ENCODE measurements at places on chromosomes 6 and 20.
A peak's percentile ranks its signal among the peaks of the same experiment; 100 is the strongest.

GRCh38 chr20:58056021-58056591 lies 172.3 kb downstream of the ANKRD60 start:
- no peak for DNase-seq

DNA sequence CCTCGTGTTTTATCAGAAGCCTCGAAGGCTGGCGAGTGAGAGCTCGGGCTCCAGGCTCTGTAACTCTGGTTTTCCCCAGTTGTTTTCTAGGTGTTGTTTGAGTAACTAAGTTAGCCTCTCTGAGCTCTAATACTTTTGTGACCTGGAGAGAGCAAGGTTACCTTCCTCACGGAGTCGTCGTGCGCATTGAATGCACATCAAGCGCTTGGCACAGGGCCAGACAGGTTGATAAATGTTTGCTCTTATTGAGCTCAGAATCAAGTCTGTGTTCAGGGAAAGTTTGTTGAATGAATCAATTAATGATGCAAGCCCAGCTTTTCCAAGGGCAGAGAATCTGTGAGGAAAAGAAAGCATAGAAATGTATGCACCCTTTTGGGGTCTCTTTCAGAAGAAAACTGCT lies 33.5 kb downstream of the EDN3 start:
- DNase-seq: no peak

DNA sequence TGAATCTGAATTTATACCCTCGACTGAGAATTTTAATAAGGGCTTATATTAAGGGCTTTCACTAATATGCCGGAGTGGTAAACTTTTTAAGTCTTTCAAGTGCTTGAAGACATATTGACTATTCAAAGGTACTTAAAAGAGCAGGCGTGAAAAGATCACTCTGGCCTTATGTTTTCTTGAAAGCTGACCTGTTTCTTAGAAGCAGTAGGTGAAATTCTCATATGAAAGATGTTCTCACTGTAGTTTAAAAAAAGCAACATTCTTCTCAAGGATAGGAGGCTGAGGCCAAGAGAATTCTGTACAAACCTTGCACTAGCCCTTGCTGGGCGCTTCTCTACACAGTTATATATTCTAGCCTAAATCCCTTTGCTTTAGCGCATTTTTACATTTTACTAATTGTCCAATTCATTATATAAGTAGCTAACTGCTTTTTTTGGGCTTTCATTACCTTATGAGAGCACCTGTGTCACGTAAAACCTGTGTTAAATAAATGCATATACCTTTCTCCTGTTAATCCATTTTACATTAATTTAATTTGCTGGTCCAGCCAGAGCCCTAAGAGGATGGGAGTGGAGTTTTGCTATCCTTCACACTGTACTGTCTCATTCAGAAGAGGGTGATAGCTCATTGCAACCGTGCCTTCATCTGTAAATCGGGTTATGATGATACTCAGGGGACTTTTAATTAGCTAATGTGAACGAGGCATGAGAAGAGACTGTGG lies 59.6 kb upstream of the HFE start:
- no peak for DNase-seq

GRCh38 chr20:45445805-45446562 lies 23.6 kb upstream of the WFDC2 start:
- DNase-seq: peak; percentile 66

DNA sequence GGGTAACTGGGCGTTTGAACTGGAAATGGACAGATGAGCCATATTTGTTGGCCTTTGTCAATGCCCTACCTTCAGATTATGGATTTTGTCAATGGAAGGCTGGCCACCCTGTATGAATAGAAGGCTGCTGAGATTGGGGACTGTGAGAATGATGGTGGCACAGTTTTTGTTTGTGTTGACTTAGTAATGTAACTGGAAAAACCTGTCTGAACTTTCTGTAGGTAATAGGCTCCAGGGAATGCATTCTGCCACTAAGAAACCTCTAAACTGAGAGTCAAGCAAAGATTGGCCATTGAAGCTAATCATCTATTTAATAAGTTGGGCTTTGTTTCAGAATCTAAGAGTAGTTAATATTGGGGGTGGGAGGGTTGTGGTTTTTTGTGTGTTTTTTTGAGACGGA lies 97.5 kb downstream of the FOXO3 start:
- DNase-seq: no peak

- no peak for DNase-seq
Observed at GRCh38 chr6:8014947-8015346, 49.2 kb downstream of the BLOC1S5 start.

- no peak for DNase-seq
Observed at GRCh38 chr6:124917769-124918168, 44.5 kb upstream of the RNF217 start.

GRCh38 chr6:10099529-10100140 lies 315.2 kb downstream of the TFAP2A start:
- DNase-seq: no peak

GRCh38 chr20:44695674-44696300 lies 19.4 kb upstream of the CCN5 start:
- no peak for DNase-seq

DNA sequence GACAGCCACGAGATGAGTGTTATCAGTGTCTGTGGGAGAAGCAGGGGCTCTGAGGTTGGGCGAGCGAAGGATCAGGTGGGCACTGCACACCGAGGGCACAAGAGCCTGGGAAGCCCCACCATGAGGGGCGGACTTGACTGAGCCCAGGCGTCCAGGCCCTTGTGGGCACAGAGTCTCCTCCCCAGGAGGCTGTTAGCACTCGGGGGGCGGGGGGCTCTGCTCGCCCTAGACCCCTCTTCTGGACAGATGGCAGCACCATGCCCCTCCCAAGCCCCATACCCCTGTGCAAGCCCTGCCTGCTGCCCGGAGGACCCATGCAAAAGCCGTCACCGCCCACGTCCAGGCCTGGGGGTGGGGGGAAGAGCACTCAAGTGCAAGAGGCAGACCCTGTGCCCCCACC lies 21.7 kb upstream of the SLCO4A1 start:
- DNase-seq: no peak

- DNase-seq: no peak
Observed at GRCh38 chr6:167030222-167031072, 31.2 kb downstream of the CEP43 start.

GRCh38 chr6:163383912-163384311 lies 30.6 kb upstream of the QKI start:
- no peak for DNase-seq

- no peak for DNase-seq
Observed at GRCh38 chr6:148971031-148971927, 224.4 kb downstream of the UST start.

GRCh38 chr6:24719125-24719971 lies at the start of gene C6orf62:
C6orf62 (minus strand) TSS chr6:24719154; CDS start chr6:24718668, 486 bp downstream.
- DNase-seq: no peak

DNA sequence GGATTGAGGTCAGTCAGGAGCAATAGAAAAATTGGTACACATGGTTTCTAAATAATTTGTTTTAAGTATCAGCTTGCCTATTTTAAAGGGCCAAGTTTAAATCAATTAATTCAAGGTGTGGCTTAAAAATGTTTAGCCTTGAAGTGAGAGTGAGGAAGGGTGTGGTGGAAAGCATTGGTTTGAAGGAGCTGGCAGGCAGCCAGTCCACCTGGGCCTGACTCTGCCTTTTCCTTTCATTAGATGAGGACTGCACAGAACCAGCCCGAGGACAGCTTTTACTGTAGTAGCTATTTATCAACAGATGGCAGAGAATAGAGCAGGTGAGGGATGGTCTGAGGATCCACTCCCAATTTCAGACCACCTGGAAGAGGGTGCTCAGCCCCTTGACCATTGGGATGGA lies 42.4 kb downstream of the DHX35 start:
- DNase-seq: no peak

DNA sequence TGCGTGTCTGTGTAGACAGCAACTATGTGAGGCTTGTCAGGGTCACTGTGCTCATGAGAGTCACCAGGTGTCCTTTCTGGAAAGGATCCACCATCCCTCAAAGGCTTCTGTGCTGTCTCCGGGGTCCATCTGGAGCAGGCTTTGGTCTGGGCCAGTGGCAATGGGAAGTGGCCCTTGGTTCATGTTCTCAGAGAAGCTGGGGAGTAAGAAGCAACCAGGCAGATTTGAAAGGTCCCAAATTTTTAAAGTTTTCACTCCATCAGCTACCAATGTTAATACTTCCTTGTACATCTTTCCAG lies 68.2 kb downstream of the GCNT2 start:
- no peak for DNase-seq

GRCh38 chr20:58567437-58567836 lies 52.2 kb upstream of the APCDD1L start:
- DNase-seq: no peak

GRCh38 chr6:165718491-165718891 lies 55.5 kb upstream of the PDE10A start:
- DNase-seq: no peak

GRCh38 chr6:11538052-11538818 lies 686 bp downstream of the TMEM170B start:
- DNase-seq: peak; percentile 28

- DNase-seq: no peak
Observed at GRCh38 chr6:123898665-123899064, 95.0 kb downstream of the NKAIN2 start.

DNA sequence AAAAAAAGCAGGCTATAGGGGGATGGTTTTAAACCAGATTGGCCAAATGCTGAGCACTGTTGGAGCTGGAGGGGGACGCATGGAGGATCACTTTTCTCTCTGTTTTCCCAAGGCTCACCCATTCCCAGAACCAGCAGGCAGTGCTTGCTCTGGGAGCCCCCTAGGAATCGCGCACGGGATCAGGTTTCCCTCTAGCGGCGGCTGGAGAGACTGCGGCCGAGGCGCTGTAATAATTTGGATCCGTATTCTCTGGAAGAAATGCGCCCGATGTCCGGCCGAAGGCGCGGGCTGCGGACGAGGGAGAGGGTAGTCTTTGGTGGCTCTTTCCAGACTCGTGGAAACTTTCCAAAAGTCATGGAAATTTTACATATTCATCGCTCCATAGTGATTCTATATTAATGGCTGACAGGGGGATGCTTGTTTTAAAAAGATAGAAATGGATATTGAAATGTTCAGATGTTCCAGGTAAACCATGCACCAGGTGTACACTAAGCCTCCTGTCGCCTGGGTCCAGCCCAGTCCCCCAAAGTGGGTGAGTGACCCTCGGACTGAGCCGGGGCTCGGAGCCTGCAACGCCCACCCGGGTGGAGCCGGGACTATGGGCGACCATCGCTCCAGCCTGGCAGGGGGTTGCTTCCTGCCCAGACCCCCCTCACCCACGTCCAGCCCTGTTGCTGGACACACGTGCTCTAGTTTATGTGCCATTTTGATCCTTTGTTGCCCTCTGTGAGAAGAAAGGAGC lies 78.7 kb upstream of the PHACTR3 start:
- peak; percentile 87 for DNase-seq

DNA sequence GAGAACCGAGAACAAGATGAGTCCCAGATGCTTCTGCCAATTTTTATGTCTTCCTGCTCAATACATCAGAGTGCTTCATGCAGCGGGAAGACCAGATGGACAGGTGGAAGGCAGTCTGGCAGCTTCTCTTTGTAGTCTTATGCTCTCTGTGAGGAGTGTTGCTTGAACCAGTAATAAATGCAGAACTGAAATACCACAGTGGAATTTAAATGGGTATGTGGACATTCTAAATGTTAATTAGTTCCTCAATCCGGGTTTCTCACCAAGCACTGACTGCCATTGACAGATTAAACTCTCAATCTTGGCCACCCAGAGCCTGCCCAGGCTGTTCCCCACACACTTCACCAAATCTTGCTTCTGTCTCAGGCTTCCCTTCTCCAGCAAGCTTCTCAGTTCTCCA lies 695.5 kb upstream of the CHD6 start:
- DNase-seq: no peak

- no peak for DNase-seq
Observed at GRCh38 chr6:161128680-161129196, 137.2 kb downstream of the MAP3K4 start.

- DNase-seq: no peak
Observed at GRCh38 chr6:73027691-73028090, 197.6 kb downstream of the KHDC1L start.

- DNase-seq: no peak
Observed at GRCh38 chr6:156347246-156347645, 429.9 kb upstream of the ARID1B start.

GRCh38 chr6:161166176-161166575 lies 107.7 kb downstream of the AGPAT4 start:
- DNase-seq: no peak

- no peak for DNase-seq
Observed at GRCh38 chr6:135129136-135129856, 51.8 kb upstream of the MYB start.

DNA sequence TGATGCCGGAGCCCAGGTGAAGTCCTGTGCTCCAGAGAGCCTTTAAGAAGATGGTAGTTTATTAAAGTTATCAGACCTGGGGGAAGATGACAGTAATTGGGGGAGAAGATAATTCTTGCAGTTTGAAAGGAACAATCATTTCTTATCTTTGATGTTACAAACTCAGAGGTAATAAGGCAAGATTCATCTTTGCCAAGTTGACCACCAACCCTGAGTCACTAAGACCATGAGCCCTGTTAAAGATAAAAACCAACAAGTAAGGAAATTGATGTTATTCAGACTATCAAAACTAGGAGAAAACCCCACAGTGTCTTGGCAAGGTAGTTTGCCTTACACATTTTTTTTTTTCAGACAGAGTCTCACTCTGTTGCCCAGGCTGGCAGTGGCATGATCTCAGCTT lies 73.1 kb downstream of the MKKS start:
- no peak for DNase-seq

- DNase-seq: no peak
Observed at GRCh38 chr6:42210551-42210950, 7.1 kb downstream of the MRPS10 start.

DNA sequence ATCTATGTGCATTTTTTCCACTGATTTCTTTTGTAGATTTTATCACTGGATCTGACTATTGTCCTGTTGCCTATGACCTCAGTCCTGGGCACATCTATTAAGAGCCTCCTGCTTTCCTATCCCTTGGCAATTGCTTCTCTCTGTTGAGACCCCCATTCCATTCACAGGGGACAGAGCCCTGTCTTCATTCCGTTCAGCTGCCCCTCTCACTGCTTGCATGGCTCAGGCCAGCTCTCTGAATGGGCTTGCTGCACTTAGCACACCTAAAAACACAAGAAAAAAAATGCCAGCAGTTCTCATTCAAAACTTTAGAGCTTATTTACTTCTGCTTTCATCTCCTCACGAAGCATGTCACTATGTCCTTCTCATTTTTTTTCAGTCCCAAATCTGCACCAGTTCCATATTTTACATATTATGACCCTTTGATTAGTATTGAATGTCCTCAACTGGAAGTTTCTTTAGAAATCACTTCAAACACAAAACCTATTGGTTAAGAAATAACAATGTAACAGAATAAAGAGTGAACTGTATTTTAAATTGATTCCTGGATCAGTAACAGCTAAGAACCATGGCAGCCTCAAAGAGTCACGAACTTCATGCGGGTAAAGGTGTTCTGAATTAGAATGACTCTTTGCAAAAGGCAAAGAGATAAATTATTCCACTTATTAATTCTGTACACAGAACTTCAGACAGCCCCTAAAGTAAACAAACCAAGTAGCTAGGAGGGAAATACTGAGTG lies 616.5 kb downstream of the C6orf118 start:
- DNase-seq: no peak

- no peak for DNase-seq
Observed at GRCh38 chr6:21767891-21768648, 174.5 kb downstream of the SOX4 start.

All from neural crest cell (in vitro differentiated cells).